Choroid plexus epithelial cell (primary cell): ENCODE measurements at places on chromosomes 7 and 10.

- no peak for DNase-seq
Observed at GRCh38 chr7:122975341-122975740, 20.2 kb downstream of the TAS2R16 start.

GRCh38 chr10:82208726-82209125 lies 333.7 kb downstream of the NRG3 start:
- no peak for DNase-seq

DNA sequence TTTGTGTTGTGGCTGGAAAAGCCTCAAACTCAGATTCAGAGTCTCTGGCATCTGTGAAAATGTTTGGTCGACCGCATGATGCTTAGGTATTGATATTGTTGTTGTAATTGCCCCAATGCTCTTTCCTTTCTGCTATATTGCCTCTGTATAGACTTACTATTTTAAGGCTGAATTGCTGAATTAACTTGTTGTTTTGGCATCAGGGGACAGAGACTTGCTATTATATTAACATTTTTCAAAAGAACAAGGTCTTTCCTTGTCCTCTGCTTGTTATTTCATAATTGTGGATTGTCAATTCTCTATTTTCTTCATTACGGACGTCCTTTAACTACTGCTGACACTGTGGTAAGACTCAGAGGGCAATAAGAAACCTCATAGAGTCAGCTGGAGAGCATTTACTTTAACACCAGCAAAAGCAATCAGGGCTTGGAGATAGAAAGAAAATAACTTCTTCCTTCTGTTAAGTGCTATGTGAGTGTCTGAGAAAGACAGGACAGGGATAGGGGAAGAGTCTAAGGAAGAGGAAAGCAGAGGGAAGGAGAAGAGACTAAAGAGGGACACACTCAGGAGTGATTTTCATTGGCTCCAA lies 17.6 kb downstream of the CPED1 start:
- DNase-seq, result peak; percentile 33

- no peak for DNase-seq
Observed at GRCh38 chr7:69957661-69958060, 359.4 kb downstream of the AUTS2 start.

GRCh38 chr10:60444494-60445064 lies 54.9 kb upstream of the ANK3 start:
- DNase-seq, result peak; percentile 74

- no peak for DNase-seq
Observed at GRCh38 chr10:65319493-65319892, 1606.3 kb upstream of the LRRTM3 start.

GRCh38 chr7:12107841-12108254 lies 103.2 kb upstream of the TMEM106B start:
- DNase-seq, result no peak

- peak; percentile 77 for DNase-seq
Observed at GRCh38 chr7:17274551-17275245, 23.8 kb upstream of the AHR start.

DNA sequence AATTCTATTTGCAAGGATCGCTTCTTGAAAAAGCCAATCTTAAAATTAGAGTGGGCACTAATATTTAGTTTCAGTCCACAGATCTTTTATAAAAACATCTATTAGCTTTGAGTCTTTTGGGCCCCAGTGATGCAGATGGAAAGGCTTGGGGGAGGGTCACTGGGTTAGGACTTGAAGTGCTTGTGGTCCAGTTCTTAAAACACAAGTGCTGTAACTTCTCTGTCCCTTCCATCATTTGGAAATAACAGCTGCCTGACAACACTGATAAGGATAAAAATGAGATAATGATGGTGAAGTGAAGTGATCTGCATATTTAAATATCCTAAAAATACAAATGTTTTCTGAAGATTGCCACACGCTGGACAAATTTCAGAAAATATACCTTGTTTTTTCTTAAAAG lies 37.1 kb upstream of the ZRANB1 start:
- no peak for DNase-seq

- no peak for DNase-seq
Observed at GRCh38 chr7:129238546-129238945, 13.7 kb downstream of the AHCYL2 start.

GRCh38 chr7:132516042-132516840 lies 60.0 kb downstream of the PLXNA4 start:
- DNase-seq, result peak; percentile 10

- peak; percentile 81 for DNase-seq
Observed at GRCh38 chr7:130758429-130759056, 24.5 kb upstream of the KLF14 start.

DNA sequence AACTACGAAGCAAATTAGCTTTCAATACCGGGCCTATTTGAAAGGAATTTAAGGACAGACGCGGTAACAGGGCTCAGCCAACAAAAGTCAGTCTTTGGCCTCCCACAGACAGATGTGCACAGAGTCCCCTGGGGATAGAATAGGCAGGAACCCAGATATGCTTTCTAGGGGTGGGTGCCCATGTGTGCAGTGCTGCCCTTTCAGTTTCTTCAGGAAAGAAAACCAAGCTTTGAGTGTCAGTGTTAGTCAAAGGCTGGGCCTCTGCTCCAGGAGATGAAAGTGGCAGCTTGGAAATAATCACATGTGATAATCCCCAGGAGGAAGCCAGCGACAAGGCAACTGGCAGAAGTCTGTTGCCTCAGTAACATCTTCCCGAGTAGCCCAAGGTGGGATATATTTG lies 43.8 kb upstream of the CSTF2T start:
- peak; percentile 6 for DNase-seq

- peak; percentile 65 for DNase-seq
Observed at GRCh38 chr10:21934307-21934706, 69.2 kb downstream of the DNAJC1 start.

- no peak for DNase-seq
Observed at GRCh38 chr10:22370320-22370719, 25.0 kb downstream of the SPAG6 start.

- no peak for DNase-seq
Observed at GRCh38 chr10:75398692-75399460, 2.7 kb downstream of the ZNF503 start.

DNA sequence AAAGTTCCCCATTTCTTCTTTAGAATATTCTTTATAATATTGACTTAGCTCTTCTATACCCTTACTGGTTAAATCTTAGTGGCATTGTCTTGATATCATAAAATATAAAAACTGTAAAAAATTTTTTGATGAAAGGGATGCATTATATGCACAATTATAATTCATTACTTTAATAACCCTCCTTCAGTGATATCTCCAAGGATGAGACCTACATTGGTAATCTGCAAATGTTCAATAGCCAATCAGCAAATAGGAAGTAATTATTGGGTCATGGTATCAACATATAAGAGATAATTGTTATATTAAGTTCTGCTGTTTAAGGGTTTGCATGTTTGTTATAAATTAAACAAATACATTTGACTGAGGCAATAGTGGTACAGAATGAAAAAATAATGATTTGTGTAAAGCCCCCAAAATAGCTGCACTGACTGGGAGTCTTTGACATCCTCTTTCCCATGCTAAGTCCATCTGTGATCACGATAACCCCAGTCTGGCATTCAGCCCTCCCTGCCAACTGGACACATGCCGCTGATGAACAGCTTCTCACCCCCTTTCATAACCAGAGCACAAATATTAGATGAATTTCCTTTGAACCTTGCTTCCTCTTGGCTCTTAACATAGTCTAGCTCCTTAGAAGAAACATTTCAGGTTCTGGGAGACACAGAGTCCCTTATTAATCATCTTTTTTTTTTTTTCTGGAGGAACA lies 169.5 kb downstream of the CPED1 start:
- DNase-seq, result no peak

DNA sequence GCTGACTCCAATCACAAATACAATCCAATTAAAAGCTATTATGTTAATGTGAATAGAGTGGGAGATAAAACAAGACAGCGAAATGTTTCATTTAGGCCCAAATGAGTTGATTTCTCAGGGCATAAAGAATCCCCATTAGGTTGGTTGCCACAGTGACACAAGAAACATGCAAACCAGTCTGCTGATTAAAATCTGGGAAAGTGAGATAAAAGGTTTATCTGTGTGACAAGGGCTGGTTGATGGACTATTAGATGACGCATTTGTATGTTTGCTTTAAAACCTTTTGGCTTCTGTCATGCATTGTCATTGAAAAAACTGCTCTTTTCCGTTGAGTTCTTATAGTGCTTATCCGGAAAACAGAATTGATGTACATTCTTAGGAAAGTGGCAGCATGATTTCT lies 658.2 kb downstream of the GATA3 start:
- no peak for DNase-seq

- no peak for DNase-seq
Observed at GRCh38 chr10:3800586-3800985, 15.6 kb upstream of the KLF6 start.

DNA sequence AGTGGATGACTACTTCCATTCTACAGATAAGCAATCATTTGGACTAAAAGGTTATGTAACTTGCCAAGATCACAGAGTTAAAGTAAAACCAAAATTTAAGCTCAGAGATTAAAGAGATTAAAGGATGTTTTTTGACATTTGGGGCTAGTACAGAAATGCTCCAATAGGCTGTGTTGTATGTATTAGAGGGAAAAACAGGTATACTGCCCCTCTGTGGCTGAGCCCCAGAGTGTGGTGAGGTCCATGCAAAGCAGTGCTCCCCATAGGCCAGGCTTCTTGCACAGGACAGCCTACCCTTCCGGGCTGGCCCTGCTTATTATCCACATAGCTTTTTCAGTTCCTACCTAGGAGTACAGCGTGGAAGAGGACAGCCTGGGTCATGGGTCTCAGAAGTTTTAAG lies 322.8 kb downstream of the POM121L12 start:
- no peak for DNase-seq

DNA sequence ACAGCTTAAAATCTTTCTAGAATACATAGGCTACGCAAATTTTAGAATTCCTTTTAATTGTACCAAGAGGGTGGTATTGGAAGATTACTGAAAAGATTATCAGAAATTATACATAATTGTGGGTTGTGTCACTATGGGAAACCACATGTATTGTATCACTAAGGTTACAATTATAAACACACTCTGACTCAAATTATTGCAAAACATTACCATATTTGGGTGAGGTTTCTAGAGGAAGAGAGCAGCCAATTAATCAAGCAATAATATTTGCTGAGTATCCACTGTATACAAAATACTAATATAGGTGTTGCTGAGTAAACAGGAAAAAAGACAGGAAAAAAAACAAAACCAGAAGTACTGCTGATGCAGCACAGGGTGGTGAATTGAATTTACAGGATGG lies 3.1 kb upstream of the CAPZA2 start:
- DNase-seq, result peak; percentile 82

DNA sequence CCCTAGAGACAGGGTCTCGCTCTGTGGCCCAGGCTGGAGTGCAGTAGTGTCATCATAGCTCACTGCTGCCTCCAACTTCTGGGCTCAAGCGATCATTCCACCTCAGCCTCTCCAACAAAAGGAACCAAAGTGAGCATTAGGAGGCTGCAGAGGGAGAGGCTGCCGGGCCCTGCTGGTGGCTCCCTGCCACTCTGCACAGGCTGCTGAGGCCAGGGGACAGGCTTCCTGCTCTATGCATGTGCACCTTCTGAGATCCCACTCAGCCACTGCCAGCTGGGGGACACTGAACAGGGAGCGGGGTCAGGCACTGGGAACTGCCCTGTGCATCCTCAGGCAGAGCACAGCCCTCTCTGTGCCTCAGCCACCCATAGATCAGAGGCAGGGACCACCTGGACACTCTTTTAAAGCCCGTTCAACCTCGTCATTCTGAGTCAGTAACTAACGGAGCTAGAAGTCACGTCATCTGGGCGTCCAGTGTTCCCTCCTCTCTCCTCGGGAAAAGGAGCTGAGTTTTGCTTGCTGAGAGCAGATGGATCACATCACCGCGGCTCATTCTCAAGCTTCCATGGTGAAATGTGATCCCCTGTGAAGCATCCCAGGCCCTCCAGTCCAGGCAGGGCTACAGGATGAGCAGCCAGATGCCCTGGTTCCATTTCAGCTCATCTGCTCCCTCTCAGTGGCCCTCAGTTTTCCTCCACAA lies 109.6 kb downstream of the MYL10 start:
- peak; percentile 30 for DNase-seq

DNA sequence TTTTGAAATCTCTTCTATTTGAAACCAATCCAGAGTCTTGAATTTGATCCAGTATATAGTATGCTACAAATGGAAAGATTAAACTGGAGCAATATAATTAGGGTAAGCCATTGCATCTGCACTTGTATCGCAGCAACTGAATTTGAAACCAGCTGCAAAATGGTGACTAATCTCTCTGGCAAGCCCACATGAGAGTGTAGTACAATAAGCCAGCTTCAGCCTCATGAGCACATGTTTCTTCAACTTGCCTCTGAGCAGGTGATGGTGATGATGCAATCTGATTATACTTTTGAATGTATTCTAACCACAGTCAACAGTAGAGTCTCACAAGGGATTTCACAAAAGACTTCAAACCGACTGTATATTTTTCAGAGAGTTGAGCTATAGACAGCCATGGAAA lies 829 bp upstream of the RPA3 start:
- peak; percentile 98 for DNase-seq

DNA sequence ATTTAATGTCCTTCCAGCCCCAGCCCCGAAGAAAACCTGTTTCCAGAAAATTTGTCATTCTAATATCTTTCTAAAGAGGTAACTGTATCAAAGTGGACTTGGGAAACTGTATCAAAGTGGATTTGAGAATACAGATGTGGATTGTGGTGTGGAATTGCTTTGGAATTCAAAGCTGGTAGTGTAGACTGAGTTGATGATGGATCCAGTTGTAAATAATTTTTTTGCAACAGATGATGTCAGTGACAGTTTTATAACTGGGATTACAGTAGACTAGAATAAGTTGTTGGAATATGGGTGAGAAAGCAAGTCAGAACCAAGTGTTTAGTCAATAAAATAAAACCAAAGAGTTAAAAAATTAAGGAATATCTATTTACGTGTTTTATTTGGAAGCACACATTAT lies 202.1 kb downstream of the LRMDA start:
- no peak for DNase-seq

DNA sequence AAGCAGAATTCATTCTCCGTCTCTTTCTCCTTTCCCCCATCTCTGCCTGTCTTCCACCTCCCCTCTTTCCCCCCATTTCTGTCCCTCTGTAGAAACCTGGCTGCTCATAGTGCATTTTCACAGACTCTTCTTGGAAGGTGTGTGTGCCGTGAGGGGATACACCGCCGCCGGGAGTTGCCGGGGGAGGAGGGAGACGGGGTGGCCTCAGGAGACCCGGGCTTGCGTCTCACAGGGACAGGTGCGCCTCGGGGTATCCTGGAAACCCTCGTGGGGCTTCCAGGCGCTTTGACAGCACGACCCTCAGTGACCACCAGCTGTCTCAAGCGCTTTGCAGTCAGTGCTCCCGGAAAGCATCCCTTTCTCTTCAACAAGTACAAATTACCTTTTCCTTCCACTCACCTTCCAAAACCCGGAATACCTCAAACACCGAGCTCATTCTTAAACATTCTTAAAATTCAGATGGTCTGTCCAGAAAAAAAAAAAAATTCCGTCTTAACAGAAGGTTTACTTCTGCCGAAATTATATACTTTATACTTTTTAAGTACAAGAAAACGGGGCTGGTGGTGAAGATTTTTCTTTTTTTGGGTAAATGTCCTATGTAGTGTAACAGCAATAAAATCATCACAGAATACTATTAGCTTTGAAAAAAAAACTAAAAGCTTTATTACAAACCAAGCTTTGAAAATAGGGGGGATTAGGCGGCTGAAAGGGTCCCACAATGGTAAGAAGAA lies 8.2 kb downstream of the EMX2 start:
- no peak for DNase-seq

- DNase-seq, result peak; percentile 62
Observed at GRCh38 chr10:59805014-59805413, 51.8 kb upstream of the MRLN start.
